ENCODE measurements at places on chromosomes 2 and 18.

- DNase-seq = peak; percentile 89
Observed at GRCh38 chr18:74896390-74896991, 298.8 kb downstream of the ZNF407 start.

GRCh38 chr18:56461151-56461550 lies 177.2 kb downstream of the TXNL1 start:
- DNase-seq = no peak

DNA sequence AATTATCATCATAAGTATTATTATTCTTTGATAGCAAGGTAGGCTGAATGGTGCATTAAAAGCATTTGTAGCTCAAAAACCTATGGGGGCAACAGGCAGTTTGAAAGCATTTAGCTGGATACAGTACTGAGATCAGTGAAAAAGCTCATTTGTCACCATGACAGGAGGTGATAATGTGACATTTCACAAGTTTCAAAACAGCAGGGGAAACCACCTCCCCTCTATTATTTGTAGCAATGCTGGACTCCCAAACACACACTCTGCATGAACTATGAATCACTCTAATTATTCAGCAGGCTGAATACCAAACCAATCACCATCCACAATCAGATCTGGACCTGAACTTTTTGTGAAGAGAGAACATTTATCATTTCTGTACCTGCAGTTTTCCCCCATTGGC lies 63.4 kb downstream of the MYO5B start:
- DNase-seq = peak; percentile 66

DNA sequence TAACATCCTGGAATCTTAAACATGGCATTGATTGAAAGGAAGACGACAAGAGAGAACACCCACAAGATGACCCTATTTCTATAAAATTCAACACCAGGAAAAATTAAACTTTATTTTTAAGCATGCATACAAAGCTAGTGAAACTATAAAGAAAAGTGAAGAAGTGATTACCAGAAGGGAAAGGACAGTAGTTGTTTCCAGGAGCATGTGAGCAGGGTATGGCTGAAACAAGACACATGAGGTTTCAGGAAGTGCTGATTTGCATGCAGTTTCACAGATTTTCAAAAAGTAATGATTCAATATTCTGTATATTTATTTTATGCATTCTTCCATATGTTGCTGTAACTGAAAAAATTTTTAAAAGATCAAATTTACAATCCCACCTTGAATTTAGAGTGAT lies 24.6 kb upstream of the DAW1 start:
- no peak for DNase-seq

DNA sequence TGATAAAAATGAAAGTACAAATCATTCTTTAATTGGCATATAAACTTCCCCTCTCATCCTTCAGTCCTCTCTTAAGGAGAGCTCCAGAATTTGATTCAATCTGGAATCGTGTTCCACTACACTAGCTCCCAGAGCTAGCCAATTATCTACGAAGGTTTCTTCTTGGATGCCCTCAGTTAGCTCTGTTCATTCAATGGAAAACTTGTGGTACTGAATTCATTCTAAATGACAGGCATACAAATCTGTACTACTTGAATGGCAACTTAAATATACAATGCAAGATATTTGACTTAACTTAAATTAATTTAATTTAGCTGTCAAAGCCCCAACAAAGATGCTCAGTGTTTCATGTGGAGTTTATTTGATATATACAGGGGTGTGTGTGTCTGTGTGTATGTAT lies 1474.2 kb upstream of the CELF4 start:
- no peak for DNase-seq

DNA sequence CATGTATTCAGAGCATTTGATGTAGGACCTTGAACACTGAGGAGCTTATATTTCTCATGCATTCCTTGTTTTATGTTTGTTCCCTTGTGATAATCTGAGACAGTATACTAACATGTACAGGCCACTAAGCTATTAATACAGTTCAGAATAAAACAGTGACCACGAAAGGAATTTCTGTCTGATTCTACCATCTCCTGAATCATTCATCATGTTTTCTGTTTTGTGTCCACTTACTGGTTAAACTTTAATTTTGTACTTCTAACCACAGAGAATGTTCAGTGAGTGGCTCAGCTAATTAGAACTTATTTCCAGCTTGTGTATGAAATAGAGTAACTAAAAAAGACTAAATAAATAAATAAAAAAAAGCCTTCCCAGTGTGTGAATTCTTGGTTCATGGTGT lies 110.4 kb downstream of the LRP1B start:
- DNase-seq = no peak

DNA sequence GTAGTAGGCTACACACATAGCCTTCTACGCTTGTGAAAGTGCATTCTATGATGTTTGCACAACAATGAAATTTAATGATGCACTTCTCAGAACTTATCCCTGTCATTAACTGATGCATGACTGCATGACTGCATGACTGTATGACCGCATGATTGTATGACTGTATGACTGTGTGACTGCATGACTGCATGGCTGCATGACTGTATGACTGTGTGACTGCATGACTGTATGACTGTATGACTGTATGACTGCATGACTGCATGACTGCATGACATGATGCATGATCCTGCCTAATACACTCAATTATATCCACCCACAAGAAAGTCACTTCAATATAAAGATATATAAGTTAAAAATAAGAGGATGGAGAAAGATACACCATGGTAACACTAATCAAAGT lies 365.4 kb upstream of the FSIP2 start:
- no peak for DNase-seq

- DNase-seq = no peak
Observed at GRCh38 chr2:78994789-78995188, 30.7 kb upstream of the REG3G start.

GRCh38 chr18:55219059-55219458 lies 259.8 kb upstream of the CCDC68 start:
- DNase-seq = peak; percentile 8

DNA sequence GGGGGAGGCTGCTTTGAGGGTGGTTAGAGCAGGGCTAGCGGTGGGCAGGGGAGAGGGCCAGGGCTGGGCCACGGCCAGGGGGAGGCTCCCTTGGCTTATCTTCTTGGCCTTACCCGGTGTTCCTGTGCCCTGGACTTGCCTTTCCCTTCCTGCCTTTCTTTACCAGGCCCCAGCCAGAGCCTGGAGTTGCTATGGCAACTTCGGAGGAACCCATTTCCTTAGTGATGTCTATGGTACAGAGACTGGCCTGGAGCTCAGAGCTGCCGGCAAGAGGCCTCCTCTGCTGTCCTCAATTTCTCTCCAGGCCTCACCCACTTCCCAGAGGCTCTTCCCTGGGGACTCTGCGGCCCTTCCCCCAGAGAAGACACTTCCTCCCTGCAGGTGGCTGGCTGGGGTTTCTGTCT lies 11.5 kb downstream of the SPEG start:
- peak; percentile 56 for DNase-seq

GRCh38 chr2:170739048-170739447 lies 23.9 kb downstream of the SP5 start:
- DNase-seq = no peak

GRCh38 chr2:237883951-237884446 lies 24.6 kb downstream of the RAMP1 start:
- no peak for DNase-seq

- no peak for DNase-seq
Observed at GRCh38 chr2:5974477-5974876, 282.3 kb downstream of the SOX11 start.

DNA sequence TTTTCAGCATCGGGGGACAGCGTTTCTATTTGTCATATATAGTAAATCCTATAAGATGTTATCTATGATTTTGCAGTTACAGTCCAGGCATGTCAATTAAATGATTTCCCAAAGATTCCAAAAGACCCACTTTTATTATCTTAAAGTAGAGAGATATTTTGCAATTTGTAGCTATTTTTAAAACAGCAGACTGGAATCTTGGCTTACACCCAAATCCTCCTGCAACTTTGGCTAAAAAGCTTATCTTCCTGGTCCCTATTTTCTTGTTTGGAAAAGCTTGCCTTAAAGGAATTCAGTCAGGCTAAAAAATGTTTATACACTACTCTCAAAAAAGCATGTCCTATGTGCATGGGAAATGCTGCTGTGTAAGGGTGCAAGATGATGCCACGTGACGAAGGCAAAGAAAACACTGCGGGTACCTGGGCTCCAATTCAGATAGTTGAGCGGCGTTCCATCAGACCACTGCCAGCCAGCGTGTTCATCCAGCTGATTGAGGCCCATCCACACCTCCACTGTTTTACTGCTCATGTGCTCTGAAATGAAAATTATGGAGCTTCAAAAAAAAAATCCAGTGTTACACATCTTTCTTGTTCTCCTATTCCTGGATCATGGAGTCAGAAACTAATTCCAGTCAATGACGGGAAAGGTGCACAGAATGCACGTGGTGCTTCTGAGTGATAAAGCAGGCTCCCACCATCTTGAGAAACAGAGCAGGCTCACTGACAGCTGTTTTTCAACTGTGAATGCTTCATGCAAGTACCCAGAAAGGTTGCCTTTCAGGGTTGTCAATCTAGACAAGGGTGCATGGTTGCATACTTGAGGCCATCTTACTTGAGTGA lies 33.8 kb downstream of the PLA2R1 start:
- DNase-seq = no peak

DNA sequence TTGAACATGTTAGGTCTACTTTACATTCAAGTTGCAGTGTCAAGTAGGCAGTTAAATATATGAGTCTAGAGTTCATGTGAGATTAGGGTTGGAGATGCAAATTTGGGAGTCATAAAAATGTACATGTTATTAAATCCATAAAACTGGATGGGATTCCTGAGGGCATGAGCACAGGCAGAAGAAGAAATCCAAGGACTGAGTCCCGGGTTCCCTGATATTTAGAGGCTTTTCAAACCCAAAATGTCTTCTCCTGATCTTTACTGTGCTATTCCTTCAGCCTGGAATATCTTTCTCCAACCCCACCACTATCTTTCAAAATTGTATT lies 23.3 kb upstream of the EXOC6B start:
- no peak for DNase-seq

GRCh38 chr2:231250146-231250545 lies 51.7 kb downstream of the ARMC9 start:
- DNase-seq = no peak
